ENCODE measurements at places on chromosomes 1 and 21.

DNA sequence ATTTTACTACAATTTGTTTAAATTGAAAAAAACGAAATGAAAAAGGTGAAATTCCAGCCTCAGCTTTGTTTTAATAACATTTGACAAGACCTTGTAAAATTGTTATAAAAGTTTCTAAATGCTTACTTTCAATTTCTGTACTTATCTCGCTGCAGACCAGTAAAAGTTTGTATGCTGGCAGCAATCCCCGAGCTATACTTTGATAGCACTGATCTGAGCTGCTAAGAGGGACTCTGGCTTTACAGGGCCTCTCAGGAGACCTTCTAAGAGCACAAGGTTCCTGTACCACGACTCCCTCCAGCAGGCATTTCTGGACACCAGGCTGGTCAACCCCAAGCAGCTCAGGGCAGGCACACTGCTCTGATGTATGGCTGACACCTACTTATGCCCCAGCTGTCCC is 13.1 kb downstream of the STMN1 start:
- no peak for DNase-seq

- no peak for DNase-seq
Observed at GRCh38 chr1:231918239-231919015, 291.8 kb downstream of the DISC1 start.

DNA sequence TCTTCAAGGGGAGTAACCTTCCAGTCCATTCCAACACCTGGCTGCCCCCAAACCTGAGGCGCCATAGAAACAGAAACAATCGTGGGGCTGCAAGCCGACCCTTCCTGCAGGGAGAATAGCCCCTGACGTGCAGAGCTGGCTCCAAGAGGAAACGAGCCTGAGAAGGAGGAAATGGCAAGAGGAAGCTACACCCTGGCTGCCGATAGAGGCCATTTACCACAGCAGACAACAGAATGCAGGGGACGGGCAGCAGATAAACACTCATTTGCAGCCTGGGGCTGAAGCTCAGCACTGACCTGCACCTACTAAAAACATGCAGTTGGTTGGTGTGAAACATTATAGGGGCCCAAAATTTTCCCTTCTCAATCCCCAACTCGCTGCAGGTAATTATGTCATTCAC is 8.7 kb upstream of the TDRD10 start:
- DNase-seq, result peak; percentile 56

DNA sequence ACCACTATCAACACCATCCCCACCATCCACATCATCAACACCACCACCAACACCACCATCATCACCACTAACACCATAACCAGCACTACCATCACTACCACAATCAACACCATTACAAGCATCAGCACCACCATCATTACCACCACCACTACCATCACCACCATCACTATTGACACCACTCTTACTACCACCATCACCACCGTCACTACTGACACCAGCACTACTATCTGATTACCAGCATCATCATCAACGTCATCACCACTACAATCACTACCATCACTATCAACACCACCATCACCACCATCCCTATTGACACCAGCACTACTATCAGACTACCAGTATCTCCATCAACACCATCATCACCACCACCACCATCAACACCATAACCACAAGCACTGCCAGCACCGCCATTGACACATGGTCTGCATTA is 106.1 kb upstream of the RUNX3 start:
- no peak for DNase-seq

GRCh38 chr1:200530623-200531261 is 89.8 kb downstream of the KIF14 start:
- DNase-seq, result no peak

DNA sequence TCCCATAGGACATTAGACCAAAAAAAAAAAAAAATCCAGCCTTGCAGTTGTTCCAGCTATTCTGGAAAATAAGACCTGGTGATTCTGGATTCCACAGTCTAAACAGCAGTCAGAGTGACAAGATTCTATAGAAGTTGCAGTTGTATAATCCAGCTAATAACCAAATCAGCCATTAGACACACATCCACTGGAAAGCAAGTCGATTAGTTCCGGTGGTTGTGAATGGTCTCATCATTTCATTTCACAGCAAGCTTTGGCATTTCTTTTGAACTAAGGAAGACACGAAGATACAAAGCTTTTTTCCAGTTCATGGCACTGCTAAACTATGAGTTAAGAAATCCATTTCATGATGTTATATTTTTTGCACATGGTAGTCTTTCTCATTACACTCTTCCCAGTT is 54.4 kb upstream of the FAM89A start:
- no peak for DNase-seq

DNA sequence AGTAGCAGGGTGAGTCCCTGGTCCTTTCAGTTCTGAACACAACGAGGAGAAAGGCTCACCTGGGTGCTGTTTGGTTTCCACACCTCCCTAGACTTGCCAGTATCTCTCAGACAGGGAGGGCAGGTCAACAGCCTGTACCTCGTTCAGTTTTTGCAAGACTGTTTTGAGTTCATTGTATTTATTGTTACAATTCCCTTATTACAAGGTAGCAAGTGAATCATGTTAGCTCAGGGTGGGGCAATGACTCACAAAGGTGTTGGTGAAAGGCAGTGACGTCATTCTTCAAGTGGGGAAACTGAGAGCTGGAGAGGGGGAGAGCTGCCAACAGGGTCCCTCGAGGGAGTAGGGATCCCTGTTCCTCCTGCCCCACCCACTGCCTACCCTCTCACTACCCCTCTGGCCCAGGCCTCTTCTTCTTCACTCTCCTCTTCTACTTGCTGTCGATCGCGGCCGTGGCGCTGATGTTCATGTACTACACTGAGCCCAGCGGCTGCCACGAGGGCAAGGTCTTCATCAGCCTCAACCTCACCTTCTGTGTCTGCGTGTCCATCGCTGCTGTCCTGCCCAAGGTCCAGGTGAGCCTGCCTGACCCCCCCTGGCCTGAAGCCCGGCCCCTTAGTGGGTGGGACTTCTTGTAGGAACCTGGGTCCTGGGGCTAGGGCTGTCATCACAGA is 13.4 kb downstream of the SERINC2 start:
- no peak for DNase-seq

DNA sequence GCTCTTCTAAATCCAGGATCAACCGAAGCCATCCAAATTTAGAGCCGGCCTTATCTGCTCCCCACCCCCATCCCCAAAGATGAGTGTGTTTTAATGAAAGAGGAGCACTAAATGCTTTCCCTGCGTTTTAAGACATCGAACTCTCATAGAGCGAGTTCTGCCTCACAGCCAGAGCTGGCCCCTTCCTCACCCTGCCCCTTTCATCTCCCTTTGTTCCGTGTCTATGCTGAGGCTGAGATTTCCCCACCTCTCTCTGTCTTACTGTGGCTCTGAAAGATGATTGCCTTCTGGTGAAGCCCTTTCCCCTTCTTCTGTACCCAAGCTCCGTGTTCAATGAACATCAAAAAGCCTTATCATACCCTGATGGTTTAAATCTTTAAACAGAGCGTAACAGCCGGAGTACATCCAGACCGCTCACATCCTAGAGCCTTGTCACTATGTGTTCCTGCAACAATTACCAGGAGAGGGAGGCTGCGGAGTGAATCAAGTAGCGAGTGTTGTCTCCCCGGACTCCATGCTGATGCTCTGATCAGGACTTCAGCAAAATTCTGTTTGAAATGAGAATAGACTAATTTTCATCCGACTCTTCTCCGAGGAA is 110.1 kb downstream of the ZNF326 start:
- no peak for DNase-seq

DNA sequence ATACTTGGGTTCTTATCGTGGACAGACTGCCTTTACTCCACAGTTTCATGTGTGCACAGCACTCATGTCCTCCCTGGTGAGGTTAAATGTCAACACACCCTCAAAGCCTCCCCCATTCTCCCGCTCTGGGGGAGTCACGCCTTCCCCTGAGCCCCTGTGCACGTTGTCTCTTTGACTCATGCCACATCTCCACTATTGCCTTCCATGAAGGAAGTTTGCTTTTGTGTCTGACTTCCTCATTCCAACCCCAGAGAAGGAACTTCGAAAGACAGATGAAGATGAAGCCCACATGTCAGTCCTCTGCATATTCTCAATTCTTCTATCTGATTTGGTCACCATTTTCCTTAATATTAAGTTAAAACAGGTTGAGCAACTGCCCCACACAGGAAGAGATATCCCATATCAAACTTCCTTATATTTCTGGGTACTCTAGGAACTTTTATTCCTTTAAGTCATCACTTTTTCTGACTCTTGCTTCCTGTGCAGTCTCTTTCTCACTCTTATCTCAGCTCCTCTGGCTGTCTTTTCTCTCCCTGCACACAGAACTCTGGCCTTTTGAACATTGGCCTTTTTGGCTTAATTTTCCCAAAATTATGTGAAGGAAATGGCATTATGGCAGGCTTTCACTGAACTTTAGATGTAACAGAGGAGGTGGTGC is 41.5 kb downstream of the C4BPA start:
- DNase-seq, result no peak

DNA sequence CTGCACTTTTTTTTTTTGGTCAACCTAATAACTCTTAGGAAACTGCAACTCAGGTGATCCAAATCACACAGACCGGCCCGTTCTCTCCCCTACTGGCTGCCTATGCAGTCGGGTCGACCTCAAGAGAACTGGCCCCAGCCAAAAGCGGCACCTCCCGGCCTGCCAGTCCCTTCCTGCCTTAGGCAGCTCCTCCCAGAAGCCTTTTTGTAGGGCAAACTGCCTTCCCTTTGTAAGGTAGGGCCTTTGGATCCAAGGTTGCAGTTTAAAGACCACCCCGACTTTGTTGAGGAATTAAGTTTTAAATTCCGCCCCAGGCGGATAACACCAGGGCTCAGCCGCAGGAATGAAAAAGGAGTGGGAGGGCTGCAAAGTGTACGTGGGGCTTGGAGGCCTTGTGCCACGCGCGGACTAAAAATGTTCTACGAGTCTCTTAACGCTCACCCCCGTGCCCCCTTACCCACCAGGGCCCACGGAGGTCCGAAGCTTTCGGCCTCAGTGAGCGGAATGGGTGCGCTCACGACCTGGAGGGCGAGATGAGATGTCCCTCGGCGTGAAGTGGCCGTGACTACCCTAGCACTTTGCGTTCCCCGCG is 642 bp upstream of the ST3GAL3 start:
- DNase-seq, result no peak

- DNase-seq, result peak; percentile 61
Observed at GRCh38 chr1:150165622-150166612, 16.2 kb downstream of the PLEKHO1 start.

GRCh38 chr1:156356262-156356874 is 12.6 kb upstream of the RHBG start:
- no peak for DNase-seq

DNA sequence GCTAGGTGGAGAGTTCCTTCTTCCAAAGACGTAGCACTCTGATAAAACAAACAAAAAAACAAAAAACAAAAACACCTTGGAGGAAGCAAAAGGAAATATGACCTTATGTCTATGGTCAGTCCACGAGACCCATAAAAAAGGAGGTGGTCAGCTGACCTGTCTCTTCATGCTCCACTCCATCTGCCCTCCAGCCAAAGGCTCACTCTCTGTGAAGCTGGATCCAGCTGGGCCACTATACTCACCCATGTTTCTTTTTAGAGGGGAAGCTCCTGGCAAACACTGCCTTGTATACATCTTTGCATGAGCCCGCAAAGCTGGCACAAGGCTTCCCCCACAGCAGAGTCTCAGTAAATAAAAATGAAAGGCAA is 126.1 kb upstream of the CACHD1 start:
- no peak for DNase-seq

DNA sequence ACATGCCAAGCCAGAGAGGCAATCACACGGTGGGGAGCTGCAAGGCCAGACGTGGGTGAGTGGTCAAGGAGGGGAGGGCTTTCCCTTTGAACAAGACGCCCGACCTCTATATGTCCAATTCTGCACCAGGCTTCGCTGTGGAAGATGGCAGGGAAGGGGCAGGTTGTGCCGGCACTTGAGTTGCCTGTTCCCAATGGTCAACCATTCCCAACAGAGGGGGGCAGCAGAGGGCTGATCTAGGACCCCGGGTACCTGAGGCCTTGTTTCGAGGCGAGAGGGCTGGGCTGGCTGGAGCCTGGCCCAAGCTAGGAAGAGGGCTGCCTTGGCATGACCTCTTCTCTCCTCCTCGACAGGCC is 64.9 kb downstream of the TMEM53 start:
- peak; percentile 61 for DNase-seq

- no peak for DNase-seq
Observed at GRCh38 chr1:156959925-156960324, 39.5 kb downstream of the LRRC71 start.

GRCh38 chr1:8666389-8667167 is 150.9 kb downstream of the RERE start:
- no peak for DNase-seq

DNA sequence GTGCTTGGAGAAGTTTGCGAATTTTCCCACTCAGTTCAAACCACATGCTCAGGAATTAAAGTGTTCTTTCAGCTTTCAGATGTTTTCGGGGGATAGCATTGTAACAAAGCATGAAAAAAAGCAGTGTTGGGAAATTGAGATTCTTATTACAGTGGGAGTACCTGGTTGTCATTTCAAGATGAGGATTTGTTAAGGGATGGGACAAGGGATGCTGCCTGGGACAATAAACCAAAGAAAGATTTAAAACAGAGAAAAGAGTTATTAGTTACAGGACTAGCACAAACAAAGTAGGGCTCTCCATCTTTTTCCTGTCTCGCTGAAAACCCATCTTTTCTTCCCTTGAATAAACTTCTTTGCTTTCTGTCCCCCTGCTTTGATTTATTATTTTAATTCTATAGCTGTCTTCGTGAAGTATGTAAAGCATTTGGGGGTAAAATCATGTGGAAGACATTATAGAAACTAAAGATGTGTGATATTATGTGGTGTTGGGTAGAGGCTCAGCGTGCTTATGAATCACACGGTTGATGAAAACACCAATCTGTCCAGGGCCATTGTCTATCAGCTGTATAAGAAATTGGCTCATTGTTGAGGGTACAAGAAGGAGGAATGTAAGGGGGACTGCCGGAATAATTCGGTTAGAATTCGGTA is 277.6 kb downstream of the KIF26B start:
- no peak for DNase-seq

- DNase-seq, result no peak
Observed at GRCh38 chr1:203968761-203969160, 104.2 kb upstream of the SOX13 start.

Data from GM20000 (cell line).